Osteoblast (primary cell): ENCODE measurements at places on chromosomes 16 and 17.
A peak's percentile ranks its signal among the peaks of the same experiment; 100 is the strongest.

GRCh38 chr17:44006272-44006597 is 1.8 kb downstream of the NAGS start:
- DNase-seq = peak; percentile 75

DNA sequence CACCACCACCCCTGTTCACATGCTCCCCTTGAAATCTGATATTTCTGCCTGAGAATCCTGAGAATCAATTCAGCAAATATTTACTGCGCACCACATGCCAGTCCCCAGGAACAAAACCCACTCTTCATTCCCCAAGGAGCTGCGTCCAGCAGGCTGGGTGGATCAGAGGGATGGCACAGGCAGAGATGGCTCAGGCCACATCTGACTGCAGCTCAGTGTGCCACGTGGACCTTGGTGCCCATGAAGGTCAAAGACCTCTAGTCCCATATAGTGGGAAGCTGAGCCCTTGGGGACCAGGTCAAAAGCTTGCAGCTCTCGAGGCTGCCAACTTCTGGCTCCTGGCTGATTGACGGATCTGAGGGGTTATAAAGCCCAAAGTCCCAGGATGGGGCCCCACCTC is 31.8 kb downstream of the CD300LF start:
- DNase-seq = no peak

- peak; percentile 32 for DNase-seq
These were observed 114.6 kb downstream of the ZNF18 start for GRCh38 chr17:11882716-11883115.

- DNase-seq = no peak
These were observed at the start of gene CLDN6 for GRCh38 chr16:3017794-3018506. CLDN6 (minus strand) TSS chr16:3018183; CDS start chr16:3016021, 2,162 bp downstream.

DNA sequence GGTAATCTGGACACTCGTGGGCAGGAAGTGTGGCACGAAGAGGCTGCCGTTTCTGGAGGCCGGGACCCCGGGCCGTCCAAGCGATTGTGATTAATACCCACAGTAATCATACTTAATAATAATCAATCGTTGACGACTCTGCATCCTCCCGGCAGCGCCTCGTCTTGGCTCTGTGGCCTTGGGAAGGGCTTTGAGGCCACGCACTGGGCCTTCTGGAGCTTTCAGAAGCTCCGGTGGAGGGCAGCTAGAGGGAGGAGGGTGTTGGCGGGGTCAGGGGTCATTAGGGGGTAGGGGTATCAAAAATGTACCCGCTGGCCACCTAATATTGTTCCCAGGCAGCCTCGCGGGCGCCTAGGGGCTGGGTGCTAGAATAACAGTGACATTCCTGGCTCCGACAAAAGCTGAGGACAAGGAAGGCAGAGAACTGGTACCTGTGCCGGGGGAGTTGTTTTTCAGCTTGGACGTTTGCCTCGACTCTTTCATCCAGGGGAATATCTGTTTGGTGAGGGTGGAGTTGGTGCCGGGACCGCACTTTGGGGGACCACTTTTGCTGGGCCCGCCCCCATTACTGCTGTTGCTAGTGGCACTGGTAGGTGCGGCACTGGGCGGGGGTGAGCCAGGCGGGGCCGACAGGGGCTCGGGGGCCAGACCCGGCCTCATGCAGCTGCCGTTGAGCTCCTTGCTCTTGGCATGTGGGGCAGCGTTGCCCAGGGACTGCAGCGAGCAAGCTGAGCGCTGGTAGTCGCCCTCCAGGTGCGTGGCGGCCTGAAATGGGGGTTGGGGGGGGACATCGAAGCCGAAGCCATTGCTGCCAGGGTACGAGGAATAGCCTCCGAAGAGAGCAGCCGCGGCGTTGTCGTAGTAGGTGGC is 6.9 kb upstream of the HOXB2 start:
- no peak for DNase-seq

DNA sequence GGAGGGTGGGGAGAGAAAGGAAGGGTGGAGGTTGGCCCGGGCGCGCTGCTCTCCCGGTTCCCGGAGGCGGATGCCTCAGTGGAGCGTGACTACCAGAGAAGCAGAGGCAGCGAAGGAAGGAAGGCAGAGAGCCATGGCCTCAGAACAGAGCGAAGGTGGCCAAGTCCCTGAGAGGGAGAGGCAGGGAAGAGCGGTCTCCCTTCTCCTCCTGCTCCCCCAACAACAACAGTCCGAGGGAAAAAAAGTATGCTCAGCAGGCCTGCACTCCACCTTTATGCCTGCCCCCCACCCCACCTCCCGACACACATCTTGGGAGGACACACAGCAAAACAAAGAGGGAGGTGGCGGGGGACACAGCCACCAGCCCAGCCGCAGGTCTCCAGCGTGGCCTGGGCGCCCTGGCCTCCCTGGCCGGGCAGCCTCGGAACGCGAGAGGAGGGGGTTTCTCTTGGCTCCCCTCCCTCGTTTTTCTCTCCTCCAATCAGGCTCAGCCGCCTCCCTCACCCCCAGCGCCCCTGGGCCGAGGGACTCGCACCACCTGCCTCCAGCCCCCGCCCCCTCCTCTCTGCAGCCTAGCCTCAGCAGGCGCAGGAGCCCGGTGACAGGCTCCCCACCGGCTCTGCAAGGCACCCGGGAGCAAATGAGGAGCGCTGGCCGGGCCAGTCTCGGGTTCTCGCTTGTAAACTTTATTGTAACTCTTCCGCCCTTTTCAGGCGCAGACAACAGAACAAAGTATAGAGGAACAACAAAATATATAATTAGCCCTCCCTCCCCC is 1.1 kb upstream of the HOXB7 start:
- DNase-seq = no peak
